ENCODE measurements at places on chromosomes 3 and 15. TPM values are rescaled to one million over a fixed set of nuclear protein-coding genes. Genes with fewer than 3 reads are reported as not detected.

DNA sequence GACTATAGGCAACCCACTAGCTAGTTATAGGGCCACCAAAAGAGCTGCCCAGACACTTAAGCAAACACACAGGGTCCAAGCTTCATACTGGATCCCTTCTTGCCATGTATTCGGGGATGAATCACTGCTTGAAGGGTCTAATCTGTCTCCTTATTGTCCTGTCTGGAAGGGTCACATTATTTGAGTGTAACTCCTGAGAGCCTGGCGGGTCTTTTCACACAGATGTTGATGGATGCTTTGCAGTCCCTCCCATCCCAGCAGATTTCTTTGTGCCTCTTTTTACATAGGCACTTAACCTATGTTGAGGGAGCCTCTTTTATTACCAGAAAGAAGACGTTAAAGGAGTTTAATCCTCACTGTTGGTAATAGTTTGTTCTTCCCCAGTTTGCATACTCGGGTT is 56.6 kb downstream of the BBX start:
- H3K4me1 ChIP-seq: peaks cover 39% of the 10 kb centered on the region
- no peak for DNase-seq
- no peak overlapping the region for H3K4me3 ChIP-seq
- H3K27ac ChIP-seq: peak overlapping the region; percentile 46
- H3K36me3 ChIP-seq: no peaks in the 10 kb centered on the region

- no peaks in the 10 kb centered on the region for H3K27me3 ChIP-seq
- H3K27ac ChIP-seq: no peak overlapping the region
- no peaks in the 10 kb centered on the region for H3K4me1 ChIP-seq
- DNase-seq: no peak
These were observed 6.7 kb upstream of the DENND6A start for GRCh38 chr3:57699591-57699990.

- DNase-seq: no peak
- no peak overlapping the region for H3K27ac ChIP-seq
- H3K4me3 ChIP-seq: no peak overlapping the region
- H3K27me3 ChIP-seq: peaks cover 4% of the 10 kb centered on the region
These were observed 42.2 kb downstream of the GOLGA6L10 start for GRCh38 chr15:82306791-82307713.

- H3K4me1 ChIP-seq: no peaks in the 10 kb centered on the region
- no peak overlapping the region for H3K27ac ChIP-seq
- H3K27me3 ChIP-seq: peaks cover 10% of the 10 kb centered on the region
- peaks cover 24% of the 10 kb centered on the region for H3K36me3 ChIP-seq
These were observed 58.4 kb downstream of the EDEM1 start for GRCh38 chr3:5245927-5246326.

GRCh38 chr3:174016186-174016585 is 618.6 kb downstream of the NLGN1 start:
- H3K36me3 ChIP-seq: peaks cover 18% of the 10 kb centered on the region
- no peak overlapping the region for H3K27ac ChIP-seq
- H3K4me3 ChIP-seq: no peak overlapping the region
- 0 out of 2 replicates have a peak, but pooled peaks cover 2% of the 10 kb centered on the region for H3K27me3 ChIP-seq
- no peak for DNase-seq
- H3K4me1 ChIP-seq: peaks cover 6% of the 10 kb centered on the region

The MAPK6 gene
- 82.2 TPM for total RNA-seq

DNA sequence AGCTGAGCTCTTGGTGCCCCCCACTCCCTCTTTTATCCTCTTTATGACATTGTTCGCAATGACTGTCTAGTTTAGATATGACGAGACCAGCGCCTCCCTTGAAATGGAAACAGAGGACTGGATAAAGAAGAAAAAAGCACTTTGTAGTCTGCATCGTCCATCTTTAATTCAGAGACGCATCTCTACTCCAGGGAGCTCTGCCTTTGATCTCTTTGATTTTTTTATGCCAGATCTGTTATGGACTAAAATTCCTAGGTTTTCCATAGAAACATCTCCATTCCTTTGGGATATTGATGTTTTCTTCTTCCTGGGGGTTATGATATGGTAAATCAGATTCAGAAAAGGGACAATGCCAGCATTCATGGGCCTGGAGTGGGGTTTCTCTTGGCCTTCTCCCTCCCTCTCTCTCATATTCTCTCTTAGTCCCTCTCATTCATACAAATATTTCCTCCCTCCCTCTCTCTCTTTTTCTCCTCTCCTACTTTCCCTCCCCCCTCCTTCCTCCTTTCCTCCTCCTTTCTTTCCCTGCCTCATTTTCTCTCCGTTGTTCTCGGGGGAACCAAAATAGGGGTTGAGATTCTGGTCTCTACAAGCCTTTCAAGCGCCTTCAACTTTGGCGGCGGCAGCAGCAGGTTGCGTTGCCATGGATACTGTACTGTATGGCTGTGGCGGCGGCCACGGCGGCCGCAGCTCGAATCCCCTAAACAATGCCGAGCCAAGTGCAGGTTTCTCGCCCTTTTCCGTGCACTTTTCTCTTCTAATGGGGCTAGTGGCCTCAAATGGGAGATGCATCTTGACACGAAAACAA is 45.5 kb downstream of the ZIC4 start:
- peak overlapping the region; percentile 61 for H3K4me3 ChIP-seq
- no peaks in the 10 kb centered on the region for H3K36me3 ChIP-seq
- peaks cover 57% of the 10 kb centered on the region for H3K4me1 ChIP-seq
- H3K27ac ChIP-seq: no peak overlapping the region

- H3K4me1 ChIP-seq: peaks cover 10% of the 10 kb centered on the region
- no peaks in the 10 kb centered on the region for H3K27me3 ChIP-seq
- H3K36me3 ChIP-seq: no peaks in the 10 kb centered on the region
- no peak overlapping the region for H3K27ac ChIP-seq
These were observed 113.7 kb upstream of the RPL32 start for GRCh38 chr3:12954891-12955650.

- peaks cover 2% of the 10 kb centered on the region for H3K36me3 ChIP-seq
- DNase-seq: no peak
- peaks cover 15% of the 10 kb centered on the region for H3K4me1 ChIP-seq
- H3K27me3 ChIP-seq: no peaks in the 10 kb centered on the region
- no peak overlapping the region for H3K4me3 ChIP-seq
- no peak overlapping the region for H3K27ac ChIP-seq
These were observed 418.6 kb upstream of the ONECUT1 start for GRCh38 chr15:53208751-53209150.

GRCh38 chr3:32316976-32317375 is 74.7 kb upstream of the CMTM7 start:
- H3K27me3 ChIP-seq: no peaks in the 10 kb centered on the region

GRCh38 chr15:28111543-28111942 is 12.4 kb upstream of the OCA2 start:
- peaks cover 23% of the 10 kb centered on the region for H3K27me3 ChIP-seq
- H3K27ac ChIP-seq: no peak overlapping the region
- no peak for DNase-seq
- no peak overlapping the region for H3K4me3 ChIP-seq

GRCh38 chr3:95218484-95218883 is 1155.6 kb downstream of the NSUN3 start:
- no peak overlapping the region for H3K27ac ChIP-seq
- H3K4me1 ChIP-seq: peaks cover 10% of the 10 kb centered on the region
- no peaks in the 10 kb centered on the region for H3K27me3 ChIP-seq
- DNase-seq: no peak

DNA sequence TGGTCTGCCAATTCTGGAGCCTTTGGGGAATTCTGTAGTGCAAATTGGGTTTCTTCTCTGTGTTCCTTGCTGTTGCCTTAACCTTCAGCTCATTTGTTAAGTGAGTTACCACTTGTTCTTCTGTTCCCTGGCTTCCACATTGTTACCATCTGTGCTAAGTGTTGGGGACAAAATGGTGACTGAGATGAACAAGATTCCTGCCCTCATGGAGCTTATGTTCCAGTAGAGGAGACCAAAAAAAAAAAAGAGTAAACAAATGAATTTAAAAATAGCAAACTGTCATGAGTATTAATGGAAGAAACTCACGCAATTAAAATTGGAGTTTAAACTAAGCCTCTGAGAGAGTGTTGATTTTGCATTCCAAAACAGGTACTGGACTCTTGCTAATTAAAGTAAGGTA is 49.4 kb upstream of the ATP2C1 start:
- no peak overlapping the region for H3K4me3 ChIP-seq
- peaks cover 3% of the 10 kb centered on the region for H3K27me3 ChIP-seq
- H3K27ac ChIP-seq: no peak overlapping the region

The VIPR1 gene
- 7.1 TPM for total RNA-seq

The TBL1XR1 gene
- total RNA-seq: 139 TPM

- H3K4me3 ChIP-seq: no peak overlapping the region
- H3K27ac ChIP-seq: no peak overlapping the region
- no peaks in the 10 kb centered on the region for H3K4me1 ChIP-seq
- peak; percentile 42 for DNase-seq
- H3K27me3 ChIP-seq: no peaks in the 10 kb centered on the region
- peaks cover 2% of the 10 kb centered on the region for H3K36me3 ChIP-seq
These were observed 19.6 kb downstream of the TIMP4 start for GRCh38 chr3:12139111-12139511.

DNA sequence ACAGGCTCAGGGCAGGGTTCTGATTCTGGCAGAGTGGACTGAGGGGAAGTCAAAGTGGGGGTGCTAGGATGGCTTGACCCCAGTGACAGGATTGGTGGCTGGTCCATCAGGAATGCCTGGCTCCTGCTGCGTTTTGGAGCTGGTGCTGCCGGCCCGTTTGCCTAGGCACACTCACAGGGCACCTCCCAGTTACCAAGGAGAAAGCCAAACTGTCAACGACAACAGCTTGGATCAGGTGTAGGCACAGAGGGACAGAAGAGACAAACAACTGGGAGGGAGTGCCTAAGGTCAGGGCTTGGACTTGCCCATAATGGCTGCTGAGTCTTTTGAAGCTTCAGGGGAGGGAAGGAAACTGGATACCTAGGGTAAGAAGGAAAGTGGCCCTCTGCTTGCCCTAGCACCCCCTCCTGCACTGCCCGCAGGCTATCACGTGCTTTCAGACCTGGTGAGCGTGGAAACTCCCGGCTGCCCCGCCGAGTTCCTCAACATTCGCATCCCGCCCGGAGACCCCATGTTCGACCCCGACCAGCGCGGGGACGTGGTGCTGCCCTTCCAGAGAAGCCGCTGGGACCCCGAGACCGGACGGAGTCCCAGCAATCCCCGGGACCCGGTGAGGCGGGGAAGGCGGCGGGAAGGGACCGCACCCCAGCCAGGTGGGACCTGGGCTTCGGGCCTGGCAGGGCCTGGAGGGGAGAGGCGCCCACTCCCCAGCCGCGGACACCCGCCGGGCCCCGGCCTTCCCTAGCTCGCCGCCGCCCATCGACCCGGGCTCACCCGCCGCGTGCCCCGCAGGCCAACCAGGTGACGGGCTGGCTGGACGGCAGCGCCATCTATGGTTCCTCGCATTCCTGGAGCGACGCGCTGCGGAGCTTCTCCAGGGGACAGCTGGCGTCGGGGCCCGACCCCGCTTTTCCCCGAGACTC is 5.1 kb downstream of the DUOX1 start:
- H3K4me3 ChIP-seq: peak overlapping the region; percentile 66
- H3K27ac ChIP-seq: no peak overlapping the region
- H3K27me3 ChIP-seq: peaks cover 83% of the 10 kb centered on the region
- DNase-seq: peak; percentile 60
- peaks cover 12% of the 10 kb centered on the region for H3K4me1 ChIP-seq

GRCh38 chr3:65497236-65497635 is 541.5 kb downstream of the MAGI1 start:
- DNase-seq: no peak
- H3K27me3 ChIP-seq: no peaks in the 10 kb centered on the region

The EFHB gene
- total RNA-seq: 0.46 TPM

The HYKK gene
- 3.1 TPM for total RNA-seq

GRCh38 chr3:194251007-194251406 is 100.1 kb downstream of the CPN2 start:
- H3K27ac ChIP-seq: no peak overlapping the region
- H3K4me3 ChIP-seq: no peak overlapping the region
- DNase-seq: no peak
- H3K27me3 ChIP-seq: no peaks in the 10 kb centered on the region
- no peaks in the 10 kb centered on the region for H3K36me3 ChIP-seq

The CCR9 gene
- total RNA-seq: not detected

- H3K27me3 ChIP-seq: 0 out of 2 replicates have a peak, but pooled peaks cover 4% of the 10 kb centered on the region
- H3K36me3 ChIP-seq: peaks cover 13% of the 10 kb centered on the region
- no peak overlapping the region for H3K4me3 ChIP-seq
- H3K4me1 ChIP-seq: no peaks in the 10 kb centered on the region
- no peak overlapping the region for H3K27ac ChIP-seq
These were observed 32.0 kb upstream of the CASR start for GRCh38 chr3:122151480-122151879.

The SNTN gene
- not detected for total RNA-seq

The AHSG gene
- 1.5 TPM for total RNA-seq

The NR2E3 gene
- total RNA-seq: 0.57 TPM

DNA sequence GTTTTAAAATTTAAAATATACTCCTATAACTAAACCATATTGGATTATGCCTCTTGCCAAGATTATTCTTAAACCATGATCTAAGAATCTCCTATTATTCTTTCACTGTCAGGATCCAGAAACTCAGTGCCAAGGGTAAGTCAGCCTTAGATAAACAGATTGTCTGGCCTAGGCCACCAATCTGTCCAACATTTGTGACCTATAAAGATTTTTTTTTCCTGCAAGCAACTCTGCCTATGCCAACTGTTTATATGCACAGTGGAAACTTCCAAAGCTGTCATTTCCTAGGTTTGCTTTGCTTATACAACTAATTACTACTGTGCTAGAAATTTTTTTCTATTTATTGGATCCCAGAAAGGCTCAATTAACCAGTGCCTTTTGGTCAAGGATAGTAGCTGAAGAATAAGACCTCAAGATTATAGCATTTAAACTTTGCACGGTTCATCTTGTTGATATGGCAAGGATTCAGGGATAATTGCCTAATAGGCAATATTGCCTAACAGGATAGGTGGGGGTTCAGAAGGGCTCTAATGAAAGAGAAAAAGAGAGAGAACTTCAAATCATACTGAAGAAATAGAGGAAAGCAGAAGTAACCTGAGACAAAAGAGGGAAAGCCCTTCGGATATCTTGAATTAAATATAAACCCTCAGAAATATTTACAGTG is 22.8 kb downstream of the GAP43 start:
- no peak overlapping the region for H3K27ac ChIP-seq
- H3K27me3 ChIP-seq: no peaks in the 10 kb centered on the region
- H3K36me3 ChIP-seq: no peaks in the 10 kb centered on the region
- H3K4me1 ChIP-seq: no peaks in the 10 kb centered on the region
- H3K4me3 ChIP-seq: no peak overlapping the region

DNA sequence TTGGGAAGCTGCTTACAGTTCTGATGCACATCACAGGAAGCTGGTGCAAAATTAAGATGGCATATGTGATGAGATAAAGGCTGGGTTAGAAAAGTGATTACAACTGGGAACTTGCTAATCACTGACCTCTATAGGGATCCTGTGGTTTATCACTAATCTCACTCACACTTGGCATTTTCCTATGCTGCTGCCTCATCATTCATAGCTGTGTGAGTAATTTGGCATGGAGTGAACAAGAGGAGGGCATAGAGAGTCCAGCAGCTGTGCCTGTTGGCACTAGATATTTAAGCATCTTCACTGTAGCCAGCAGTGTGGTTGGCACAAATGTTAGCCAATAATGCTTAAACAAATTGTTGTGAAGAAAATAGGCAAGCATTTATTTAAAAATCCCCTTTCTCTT is 217.7 kb upstream of the CGNL1 start:
- no peaks in the 10 kb centered on the region for H3K36me3 ChIP-seq
- H3K4me3 ChIP-seq: no peak overlapping the region
- no peak for DNase-seq
- peaks cover 26% of the 10 kb centered on the region for H3K4me1 ChIP-seq
- H3K27ac ChIP-seq: no peak overlapping the region

The IQSEC1 gene
- 37.2 TPM for total RNA-seq

The DUOXA2 gene
- 0.11 TPM for total RNA-seq

The LRRK1 gene
- total RNA-seq: 6.3 TPM

The GOLGA8T gene
- total RNA-seq: 1.0 TPM

GRCh38 chr15:92666780-92667179 is 11.2 kb upstream of the FAM174B start:
- H3K27ac ChIP-seq: 0 out of 2 replicates have a peak overlapping the region, but pooled peaks have one; percentile 21
- peaks cover 63% of the 10 kb centered on the region for H3K27me3 ChIP-seq
- peaks cover 60% of the 10 kb centered on the region for H3K4me1 ChIP-seq
- peak overlapping the region; percentile 59 for H3K4me3 ChIP-seq
- DNase-seq: no peak

The ALDH1A2 gene
- total RNA-seq: 1.3 TPM

Data from WTC11 (cell line).